NT2/D1 (cell line): ENCODE measurements at places on chromosomes 3 and 15.

DNA sequence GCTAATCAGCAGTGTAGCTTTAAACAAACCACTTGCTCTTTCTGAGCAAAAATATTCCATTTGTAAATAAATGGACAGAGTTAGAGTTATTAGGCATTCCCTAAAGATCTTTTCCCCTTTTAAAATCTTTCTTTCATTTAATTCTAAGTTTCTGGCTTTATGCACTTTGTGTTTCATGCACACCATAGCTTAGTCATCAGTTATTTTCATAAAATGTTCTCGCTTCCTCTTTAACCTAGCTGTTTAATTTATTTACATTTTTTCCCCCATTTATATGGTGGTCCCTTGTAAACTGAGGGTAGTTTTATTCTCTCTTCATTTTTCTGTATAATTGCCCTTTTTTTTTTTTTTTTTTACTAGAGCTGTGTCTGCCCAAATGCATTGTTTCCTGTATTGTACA lies 315.0 kb upstream of the LRRFIP2 start:
- DNase-seq: no peak

- DNase-seq: no peak
These were observed 31.3 kb downstream of the POLQ start for GRCh38 chr3:121514496-121514895.

- no peak for DNase-seq
These were observed 7.5 kb upstream of the C3orf80 start for GRCh38 chr3:160217675-160218074.

DNA sequence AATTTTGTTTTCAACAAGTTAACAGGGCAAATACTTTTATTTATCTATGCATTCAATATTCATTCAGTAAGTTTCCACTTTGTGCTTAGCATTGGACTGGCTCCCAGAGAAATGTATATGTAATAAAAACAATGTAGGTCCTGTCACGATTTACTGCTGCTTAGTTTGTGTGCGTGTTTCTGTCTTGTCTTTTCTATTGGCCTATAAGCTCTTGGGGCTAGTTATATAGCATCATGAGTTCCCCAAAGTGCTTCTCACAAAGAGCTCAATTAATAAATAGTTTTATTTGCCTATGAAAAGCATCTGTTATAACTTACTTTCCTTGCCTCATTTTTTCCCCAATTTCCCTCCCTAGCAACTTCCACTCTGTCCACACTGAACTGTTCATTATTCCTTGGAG lies 666.7 kb upstream of the NAALADL2 start:
- no peak for DNase-seq

DNA sequence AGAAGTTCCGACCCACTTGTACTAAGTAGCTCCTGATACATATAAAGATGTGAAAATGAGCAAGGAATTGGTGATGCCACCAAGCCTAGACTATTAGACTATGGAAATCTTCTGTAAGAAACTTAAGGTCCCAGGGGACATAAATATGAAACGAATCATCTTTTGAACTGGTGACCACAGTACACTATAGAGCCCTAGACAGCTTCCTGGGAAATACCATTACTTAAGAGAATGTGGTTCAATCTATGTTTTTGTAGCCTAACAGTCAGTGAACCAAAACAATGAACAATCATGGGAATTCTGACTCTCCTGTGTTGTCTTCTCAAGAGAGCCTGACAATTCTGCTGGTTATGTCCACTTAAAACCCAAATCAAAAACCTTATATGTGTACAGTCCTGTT lies 191.6 kb downstream of the GREM1 start:
- DNase-seq: no peak

- no peak for DNase-seq
These were observed 174.9 kb downstream of the SCAPER start for GRCh38 chr15:76730262-76730661.
